ENCODE measurements at places on chromosomes 7 and 10. TPM values are rescaled to one million over a fixed set of nuclear protein-coding genes. Genes with fewer than 3 reads are reported as not detected.

The SLC39A12 gene
- under 0.01 TPM for total RNA-seq

The MMD2 gene
- total RNA-seq = not detected

The ASZ1 gene
- total RNA-seq = not detected

The DMTF1 gene
- total RNA-seq = 50.1 TPM

The AMPH gene
- 9.4 TPM for total RNA-seq

The C7orf57 gene
- not detected for total RNA-seq

The PRLHR gene
- not detected for total RNA-seq

The SPAM1 gene
- not detected for total RNA-seq

The OR2A5 gene
- total RNA-seq = not detected

The DPY19L1 gene
- total RNA-seq = 20.4 TPM

Data from skeletal muscle tissue (tissue), 5 donors.